ENCODE measurements at places on chromosomes 5 and 9.

GRCh38 chr5:6360323-6361072, 17.8 kb downstream of the MED10 start:
- H3K36me3 ChIP-seq = peaks cover 10% of the 10 kb centered on the region
- no peaks in the 10 kb centered on the region for H3K4me1 ChIP-seq
- H3K27ac ChIP-seq = no peak overlapping the region
- DNase-seq = no peak

DNA sequence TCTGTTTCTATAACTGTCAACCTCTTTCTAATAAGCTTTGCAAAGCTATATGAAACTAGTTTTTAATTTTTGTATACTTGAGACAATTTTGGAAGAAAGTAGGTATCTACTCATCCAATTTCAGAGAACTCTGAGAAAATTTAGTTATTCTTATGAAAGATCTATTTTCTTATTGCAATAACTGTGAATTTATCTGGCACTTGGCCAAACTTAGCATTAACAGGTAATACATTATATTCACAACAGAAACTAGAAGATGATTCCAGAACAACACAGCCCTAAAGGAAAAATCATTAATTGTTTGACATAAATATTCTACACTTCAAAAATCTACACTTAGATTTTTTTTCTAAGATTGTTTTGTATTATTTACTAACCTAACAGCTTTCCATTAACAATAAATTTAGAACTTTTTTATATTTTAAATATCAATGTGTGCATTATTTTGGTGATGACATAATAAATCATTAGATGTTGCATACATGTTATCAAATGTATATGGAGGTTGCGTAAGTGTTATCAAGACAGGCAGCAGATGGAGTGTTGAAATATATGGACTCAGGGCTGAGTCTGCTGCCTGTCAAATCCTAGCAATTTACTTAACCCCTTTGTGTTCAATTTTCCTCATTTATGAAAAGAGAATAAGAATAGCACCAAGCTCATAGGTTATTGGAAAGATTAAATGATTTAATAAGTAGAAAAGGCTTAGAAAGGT, 141.8 kb downstream of the MUSK start:
- H3K36me3 ChIP-seq = no peaks in the 10 kb centered on the region
- H3K4me1 ChIP-seq = no peaks in the 10 kb centered on the region
- H3K27me3 ChIP-seq = no peaks in the 10 kb centered on the region
- H3K4me3 ChIP-seq = no peak overlapping the region

GRCh38 chr9:137978262-137978714, 100.7 kb downstream of the CACNA1B start:
- no peaks in the 10 kb centered on the region for H3K27me3 ChIP-seq
- H3K4me3 ChIP-seq = no peak overlapping the region
- no peak overlapping the region for H3K27ac ChIP-seq
- H3K36me3 ChIP-seq = no peaks in the 10 kb centered on the region
- no peaks in the 10 kb centered on the region for H3K4me1 ChIP-seq
- DNase-seq = no peak

GRCh38 chr9:12094046-12094445, 599.1 kb upstream of the TYRP1 start:
- peak; percentile 8 for DNase-seq
- H3K4me1 ChIP-seq = no peaks in the 10 kb centered on the region
- no peak overlapping the region for H3K27ac ChIP-seq
- H3K27me3 ChIP-seq = no peaks in the 10 kb centered on the region
- H3K4me3 ChIP-seq = no peak overlapping the region
- H3K36me3 ChIP-seq = no peaks in the 10 kb centered on the region

- peaks cover 21% of the 10 kb centered on the region for H3K4me1 ChIP-seq
Observed at GRCh38 chr5:59187857-59188256, 605.0 kb downstream of the RAB3C start.

GRCh38 chr5:132065351-132065937, 5.0 kb downstream of the IL3 start:
- DNase-seq = peak; percentile 65
- no peaks in the 10 kb centered on the region for H3K36me3 ChIP-seq
- no peaks in the 10 kb centered on the region for H3K27me3 ChIP-seq
- H3K4me3 ChIP-seq = no peak overlapping the region
